ENCODE measurements at places on chromosomes 16 and 17.

GRCh38 chr16:75074920-75075687 is 41.5 kb downstream of the LDHD start:
- DNase-seq = peak; percentile 62

- no peak for DNase-seq
These were observed 24.8 kb downstream of the STH start for GRCh38 chr17:46023783-46024388.

GRCh38 chr16:86931410-86931941 is 353.1 kb downstream of the FOXL1 start:
- no peak for DNase-seq

DNA sequence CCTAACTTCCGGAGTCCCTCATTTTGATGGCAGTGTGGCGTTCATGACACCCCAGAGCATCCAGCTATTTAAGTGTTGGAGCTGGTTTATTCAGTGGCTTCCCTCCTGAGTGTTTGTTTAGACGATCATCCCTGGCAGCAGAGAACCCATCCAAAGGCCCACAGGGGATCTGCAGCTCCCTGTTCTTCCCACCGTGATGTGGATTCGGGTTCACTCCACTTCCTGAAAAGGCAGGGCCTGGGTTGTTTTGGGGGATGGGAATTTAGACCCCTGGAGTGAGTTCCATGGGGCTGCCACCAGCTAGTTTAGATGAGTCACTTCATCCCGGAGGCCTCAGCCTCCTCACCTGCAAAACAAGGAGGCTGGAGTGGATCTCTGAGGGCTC is 2.3 kb downstream of the KSR1 start:
- DNase-seq = no peak

DNA sequence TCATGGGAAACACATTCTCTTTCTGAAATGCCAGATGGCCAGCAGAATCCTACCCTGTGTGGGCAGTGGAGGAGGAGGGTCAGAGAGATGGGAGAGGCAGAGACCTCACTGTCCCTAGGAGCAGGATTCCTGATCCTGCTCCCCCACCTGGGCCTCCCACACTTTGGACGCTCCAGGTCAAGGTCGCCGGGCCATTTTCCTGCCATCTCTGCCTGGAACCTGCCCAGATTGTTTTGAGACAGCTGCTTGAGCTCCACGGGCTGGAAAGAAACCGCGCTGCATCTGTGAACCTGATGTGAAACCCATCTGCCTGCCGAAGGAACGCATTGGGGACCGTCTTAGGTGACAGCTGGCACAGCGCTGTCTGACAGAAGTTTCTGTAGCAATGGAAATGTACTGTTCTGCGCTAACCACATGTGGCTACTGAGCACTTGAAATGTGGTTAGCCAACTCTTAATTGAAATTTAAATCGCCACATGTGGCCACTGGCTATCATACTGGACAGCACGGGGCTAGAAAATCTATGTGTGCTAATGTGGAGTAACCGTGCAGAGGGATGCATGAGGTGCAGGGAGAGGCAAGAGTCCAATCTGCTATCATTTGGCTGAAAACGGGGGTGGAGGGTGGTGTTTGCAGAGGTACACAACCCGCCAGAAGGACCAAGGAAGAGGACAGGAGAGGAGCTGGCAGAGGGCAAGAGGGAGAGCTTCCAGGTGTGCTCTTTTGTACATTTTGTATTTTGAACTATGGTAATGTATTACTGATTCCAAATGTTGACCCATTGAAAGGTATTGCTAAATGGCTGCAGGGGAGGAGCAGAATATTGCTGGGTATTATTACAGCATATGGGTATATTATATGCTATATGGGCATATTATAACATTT is 15.4 kb upstream of the NUBP1 start:
- DNase-seq = no peak

DNA sequence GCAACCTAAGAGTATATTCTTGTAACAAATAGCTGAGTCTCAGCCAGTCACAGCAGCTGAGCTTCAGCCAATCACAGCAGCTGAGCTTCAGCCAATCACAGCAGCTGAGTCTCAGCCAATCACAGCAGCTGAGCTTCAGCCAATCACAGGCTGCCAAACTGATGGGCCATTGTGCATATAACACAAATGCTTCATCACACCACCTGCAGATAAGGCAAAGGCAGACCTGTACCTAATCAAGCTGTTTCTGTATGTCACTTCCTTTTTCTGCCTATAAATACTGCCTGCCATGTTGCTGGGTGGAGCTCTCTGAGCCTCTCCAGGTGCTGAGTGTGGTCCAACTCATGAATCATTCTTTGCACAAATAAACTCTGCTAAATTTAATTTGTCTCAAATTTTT is 19.9 kb downstream of the MYH13 start:
- peak; percentile 40 for DNase-seq

DNA sequence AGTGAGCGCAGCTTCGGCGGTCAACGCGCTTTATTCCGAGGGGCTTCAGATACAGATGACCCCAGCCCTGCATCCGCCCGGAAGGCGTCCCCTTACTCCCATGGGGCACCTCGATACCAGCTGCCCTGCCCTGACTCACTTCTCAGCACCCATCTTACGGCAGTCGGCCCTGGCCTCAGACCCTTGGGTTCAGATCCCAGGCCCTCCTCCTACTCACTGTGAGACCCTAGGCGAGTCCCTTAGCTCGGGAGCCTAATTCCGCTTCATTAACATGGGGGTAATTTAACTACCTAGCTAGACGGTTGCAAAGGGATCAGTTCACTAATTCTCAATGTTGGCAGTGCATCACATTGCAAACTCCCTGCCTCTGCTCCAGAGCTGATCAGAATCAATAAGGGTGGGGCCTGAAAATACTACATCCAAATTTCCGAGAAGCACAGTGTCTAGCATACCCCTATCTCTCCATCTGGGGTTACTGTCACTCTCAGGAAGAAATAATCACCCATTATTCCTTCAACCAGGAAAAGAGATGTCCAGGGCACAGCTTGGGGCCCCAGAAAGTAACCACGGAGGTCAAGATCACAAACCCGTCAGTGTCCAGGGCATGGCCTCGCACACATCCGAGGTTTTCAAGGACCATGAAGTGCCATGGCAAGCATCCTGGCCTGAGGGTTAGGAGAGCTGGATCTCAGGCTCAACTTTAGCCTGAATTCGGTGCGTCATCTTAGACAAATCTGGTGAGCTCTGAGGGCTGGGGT is 415 bp upstream of the FLOT2 start:
- DNase-seq = peak; percentile 18

GRCh38 chr17:55577687-55578086 is 66.4 kb upstream of the SMIM36 start:
- peak; percentile 7 for DNase-seq

GRCh38 chr17:79829004-79829403 is 10.2 kb downstream of the CBX4 start:
- DNase-seq = no peak

GRCh38 chr17:17453088-17453487 is 23.7 kb upstream of the MED9 start:
- DNase-seq = no peak

DNA sequence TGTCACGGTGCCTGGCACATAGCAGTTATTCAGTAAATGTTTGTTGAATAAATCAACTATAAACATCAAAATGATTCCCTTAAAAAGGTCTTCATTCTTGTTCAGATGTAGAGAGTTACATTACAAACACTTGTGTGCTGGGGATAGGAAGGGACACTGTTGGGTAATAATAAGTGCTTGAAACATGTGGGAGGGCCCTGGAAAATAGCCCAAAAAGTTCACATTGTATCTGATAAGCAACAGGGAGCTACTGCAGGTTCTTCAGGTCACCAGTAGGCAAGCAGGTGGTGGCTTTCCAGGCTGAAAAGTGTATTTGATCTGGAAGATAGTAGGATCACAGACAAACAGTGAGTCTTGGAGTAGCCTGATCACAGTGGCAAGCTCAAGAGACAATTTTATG is 19.0 kb upstream of the ZNF652 start:
- DNase-seq = no peak

GRCh38 chr17:58829172-58829637 is 73.6 kb downstream of the PPM1E start:
- DNase-seq = no peak

DNA sequence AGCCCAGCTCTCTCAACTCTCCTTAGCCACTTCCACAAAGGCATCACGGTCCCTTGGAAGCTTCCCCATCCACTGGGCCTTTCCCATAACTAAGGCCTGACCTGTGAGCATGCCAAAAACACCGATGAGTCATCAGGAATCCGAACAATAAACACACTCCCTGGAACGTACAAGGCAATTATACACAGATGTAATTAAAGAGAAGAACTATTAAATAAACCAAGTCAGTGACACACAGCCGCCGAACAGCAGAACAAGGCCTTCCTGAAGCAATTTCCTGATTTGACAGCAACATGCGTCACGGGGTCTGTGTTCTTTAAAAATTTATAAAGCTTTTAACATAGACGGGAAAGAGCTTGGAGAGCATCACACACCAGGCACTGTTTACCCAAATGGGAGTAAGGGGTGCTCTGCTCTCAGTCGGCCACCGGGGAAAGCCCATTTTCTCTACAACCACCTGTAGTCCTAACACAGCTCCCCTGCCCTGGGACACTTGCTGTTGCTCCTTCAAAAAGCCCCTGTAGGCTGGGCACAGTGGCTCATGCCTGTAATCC is 29.4 kb downstream of the COG7 start:
- peak; percentile 91 for DNase-seq

GRCh38 chr17:65065906-65066305 is 9.4 kb upstream of the GNA13 start:
- no peak for DNase-seq

GRCh38 chr17:37064206-37064605 is 115.5 kb downstream of the AATF start:
- no peak for DNase-seq

DNA sequence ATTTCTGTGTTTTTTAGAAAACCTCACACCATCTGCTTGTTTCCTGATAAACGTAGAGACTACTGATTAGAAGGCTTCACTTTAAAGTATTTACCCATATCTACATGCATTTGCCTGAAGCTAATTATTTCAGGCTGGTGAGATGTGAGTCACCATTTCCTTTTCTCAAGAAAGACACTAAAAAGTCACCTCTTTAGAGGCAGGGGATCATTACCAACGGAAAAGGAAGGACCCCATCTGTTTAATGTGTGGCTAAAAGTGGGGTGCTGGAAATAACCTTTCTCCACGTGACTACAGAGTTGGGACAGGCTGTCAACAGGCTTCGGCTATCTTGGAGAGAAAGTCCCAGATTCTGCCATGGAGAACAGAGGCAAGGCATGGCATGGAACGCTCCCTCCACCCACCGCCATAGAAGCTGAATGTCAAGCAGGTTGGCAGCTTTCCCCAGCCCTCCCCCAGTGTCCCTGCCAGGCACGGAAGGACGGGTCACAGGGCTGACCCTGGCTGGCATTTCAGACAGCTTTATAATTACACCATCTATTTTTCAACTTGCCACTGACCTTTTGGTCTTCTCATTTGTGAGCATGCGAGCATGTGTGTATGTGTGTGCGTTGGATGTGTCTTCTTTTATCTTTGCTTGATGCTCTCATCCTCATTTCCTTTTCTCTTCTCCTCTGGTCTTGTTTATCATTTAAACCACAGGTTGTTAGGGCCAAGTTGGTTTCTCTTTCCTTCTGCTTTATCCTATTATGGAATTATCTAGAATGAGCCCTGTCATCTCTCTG is 157.0 kb downstream of the CPPED1 start:
- peak; percentile 68 for DNase-seq

GRCh38 chr16:12062343-12063003 is 85.9 kb downstream of the SNX29 start:
- DNase-seq = peak; percentile 85

DNA sequence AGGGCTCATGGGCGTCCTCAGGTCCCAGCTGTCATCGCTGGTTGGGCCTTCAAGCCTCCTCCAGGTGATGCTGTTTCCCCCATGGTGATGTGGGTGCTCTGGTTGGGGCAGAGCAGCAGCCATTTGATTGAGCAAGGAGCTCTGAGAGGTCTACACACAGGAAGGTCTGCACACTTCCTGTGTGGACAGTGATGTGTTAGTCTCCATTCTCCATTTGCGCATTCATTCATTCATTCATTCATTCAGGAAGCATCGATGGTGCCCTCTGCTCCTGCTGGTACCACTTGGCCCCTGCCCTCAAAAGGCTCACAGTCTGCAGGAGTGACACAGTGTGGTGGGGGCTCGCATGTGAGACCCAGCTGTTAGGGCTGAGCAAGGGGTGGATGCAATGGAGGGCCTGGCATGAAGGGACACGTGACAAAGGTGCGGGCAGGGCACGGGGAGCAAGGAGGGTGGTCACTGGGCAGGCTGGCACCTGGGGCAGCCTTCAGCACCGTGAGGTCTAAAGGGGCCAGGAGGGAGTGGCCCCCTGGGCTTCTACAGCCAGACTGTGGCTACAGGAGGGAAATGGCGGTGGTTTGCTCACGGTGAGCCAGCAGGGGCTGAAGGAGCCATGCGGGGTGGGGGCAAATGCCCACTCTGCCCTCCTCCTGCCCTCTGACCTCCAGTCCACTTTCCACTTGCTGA is 1.5 kb downstream of the ADGRG3 start:
- DNase-seq = no peak

DNA sequence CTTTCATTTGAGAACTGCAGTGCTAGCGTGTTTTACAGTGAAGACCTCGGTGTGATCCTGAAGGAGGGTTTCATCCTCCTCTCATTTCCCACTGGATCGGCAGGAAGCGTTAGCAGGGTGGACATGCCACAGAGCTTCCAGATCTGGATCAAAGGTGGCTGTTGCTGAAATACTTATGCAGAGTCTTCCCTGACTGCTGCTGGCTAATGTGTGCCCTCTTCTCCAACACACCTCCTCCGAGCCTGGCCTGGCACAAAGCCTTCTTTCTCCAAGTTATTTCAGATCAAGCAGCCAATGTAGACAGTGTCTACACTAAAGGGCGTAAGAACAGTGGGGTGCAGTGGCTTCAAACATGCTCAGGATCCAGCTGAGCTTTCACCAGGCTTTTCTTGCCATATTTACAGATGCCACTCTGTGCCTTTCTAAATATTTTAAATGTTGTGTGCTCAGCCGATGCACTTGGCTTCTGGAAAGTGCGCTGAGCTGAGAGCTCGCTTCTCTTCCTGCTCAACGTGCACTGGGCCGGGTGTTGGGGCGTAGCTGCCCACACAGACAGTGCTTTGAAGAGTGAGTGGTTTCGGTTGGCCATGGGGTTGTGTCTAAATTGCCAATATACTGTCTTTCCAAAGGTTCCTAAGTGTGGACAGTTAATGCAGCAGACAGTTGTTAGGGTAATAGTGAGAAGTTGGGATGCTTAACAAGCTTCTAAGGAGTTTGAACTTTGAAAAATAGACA is 2.1 kb downstream of the ZNF750 start:
- no peak for DNase-seq
